ENCODE measurements at places on chromosomes 2 and 18.

DNA sequence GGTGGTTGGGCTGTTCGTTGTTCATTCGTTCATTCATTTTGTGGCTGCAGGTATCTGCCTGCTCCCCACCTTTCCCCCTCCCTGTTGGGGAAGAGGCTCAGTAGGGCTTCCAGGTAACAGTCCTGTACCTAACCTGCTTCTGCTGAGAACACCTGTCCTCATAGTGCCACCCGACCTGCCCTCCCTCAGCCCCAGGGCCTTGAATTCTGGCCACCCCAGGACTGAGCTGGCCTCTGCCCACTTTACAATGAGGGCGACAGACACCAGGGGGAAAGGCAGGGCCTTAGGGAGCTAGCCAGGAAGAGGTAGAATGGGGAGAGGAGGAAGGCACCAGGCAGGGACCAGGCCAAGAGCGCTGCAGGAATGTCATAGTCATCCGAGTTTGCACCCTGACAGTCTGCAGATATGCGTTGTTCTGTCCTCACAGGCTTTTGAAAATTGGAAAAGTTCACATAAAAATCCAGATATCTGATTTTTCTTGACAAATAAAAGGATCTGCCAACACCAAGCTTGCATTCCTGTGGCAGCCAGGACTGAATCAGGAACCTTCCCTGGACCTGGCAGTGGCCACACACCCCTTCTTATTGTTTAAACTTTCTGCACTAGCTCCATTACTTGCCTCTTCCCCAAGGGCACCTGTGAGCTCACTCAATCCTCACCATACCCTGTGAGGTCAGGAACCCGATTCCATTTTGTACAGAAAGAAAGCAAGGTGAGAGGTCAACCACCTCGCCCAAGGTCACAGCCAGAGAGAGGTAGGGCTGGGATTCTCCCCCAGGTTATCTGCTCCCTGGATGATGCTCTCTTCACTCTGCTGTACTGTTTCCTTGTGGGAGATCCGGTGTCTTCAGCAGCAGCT, 35.3 kb upstream of the MRPL33 start:
- DNase-seq: no peak

DNA sequence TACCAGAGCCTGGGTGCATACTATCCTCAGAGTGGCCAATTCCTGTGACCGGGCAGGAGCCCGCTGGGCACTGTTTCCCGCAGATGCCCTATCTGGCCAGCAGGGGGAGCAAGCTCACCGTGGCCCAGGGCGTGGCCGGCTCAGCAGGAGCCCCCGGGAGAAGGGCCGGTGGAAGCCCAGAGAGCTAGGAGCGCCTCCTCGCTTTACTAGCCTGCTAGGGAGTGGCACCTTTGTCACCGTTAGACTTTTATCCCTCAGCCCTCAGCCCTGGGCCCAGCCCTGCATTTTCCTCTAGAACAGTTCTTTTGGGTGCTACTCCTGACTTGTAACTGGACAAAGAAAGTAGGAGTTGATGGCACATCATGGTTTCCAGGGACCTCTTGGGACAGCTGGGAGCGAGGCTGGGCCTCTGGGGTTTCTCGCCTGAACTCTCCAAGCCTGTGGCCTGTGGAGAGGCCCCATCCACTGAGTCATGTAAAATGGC, 24.0 kb downstream of the TMEM177 start:
- DNase-seq: peak; percentile 16

GRCh38 chr2:121284463-121285449, at the start of gene TFCP2L1:
Gene TFCP2L1 (minus strand): TSS chr2:121285202. CDS start chr2:121285109, 93 bp downstream.
- DNase-seq: no peak

- DNase-seq: no peak
Measured at GRCh38 chr2:67642046-67642382, 244.9 kb downstream of the ETAA1 start.

DNA sequence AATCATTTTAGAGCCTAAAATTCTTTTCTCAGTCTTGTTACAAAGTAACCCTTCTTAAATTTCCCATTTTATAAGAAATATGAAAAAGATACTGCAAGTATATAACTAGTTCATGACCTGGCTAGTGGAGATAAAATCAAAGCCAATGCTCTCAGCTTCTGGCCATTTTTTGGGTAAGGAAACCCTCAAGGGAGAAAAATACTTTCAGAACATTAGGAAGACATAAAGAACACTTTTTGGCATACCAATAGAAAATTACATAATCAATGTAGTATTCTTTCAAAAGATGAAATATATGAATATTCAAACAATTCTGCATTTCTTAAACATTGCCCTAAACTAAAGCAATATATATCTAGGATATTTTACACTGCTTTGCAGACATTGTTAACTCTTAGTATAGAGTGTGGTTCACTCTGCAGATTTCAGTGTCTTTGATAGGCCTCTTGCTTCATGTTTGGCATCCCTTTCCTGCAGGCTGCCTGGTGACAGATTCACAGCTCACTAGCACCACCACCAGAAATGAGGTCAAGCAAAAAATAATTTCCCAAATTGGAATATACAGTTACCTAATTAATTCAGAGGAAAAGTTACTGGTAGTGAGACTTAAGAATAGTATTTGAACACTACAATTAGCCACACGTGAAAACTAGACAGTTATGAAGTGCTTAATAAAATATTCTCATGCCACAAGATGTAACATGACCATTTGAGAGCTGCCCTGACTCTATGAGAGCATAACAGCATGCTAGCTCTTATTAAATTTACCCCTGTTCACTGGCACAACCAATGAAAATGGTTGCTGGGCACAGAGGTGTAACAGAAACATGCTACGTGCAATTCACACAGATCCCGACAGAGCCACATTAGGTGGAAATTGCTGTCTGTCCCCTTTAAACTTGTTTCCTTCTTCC, 36.0 kb downstream of the PAIP2B start:
- no peak for DNase-seq

GRCh38 chr2:46097714-46098480, 199.3 kb upstream of the EPAS1 start:
- DNase-seq: no peak

GRCh38 chr2:5479265-5479928, 212.8 kb upstream of the SOX11 start:
- no peak for DNase-seq

DNA sequence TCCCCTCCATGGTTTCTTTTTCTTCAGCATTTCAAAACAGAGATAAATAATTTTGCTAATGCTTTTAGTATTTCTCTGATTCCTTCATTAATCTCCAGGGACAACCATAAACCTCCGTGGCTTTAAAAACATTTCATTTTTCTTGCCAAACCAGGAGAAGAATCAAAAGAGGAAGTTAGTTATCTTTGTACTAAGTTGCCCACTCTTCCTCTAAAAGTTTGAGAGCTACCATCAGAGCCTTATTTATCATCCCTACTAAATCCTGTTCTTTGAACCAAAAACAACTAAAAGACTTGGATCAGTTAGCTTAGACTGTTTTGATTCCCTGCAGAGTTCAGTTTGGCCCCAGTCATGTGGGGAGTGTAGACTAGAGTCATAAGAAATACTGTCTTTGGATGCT, 208.4 kb downstream of the SETBP1 start:
- no peak for DNase-seq

DNA sequence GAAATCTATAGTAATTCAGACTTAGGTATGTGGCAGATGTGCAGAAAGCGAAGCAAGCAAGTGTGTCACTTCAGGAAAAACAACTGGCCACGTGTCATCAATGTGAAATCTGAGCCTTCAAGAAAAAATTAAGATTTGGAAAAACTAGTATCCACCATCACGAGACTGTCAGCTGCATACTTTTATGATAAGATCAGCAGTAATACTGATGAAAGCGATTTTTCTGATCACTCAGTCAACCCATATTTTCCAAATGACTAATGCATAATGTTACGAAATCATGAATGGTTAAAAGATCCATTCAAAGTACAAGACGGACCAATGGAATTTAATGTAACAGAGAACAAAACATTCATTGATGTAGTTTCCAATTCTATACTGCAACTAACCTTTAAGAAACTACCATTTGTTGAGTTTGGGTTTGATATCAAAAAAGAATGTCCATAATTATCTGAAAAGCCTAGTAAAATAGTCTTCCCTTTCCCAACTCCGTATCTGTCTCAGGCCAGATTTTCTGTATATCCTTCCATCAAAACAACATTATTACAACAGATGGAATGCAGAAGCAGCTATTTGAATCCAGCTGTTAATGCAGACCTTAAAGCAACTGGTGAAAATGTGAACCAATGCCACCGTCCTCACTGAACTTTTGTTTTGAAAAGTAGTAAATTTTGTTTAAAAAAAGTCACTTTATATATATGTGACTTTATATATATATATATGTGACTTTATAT, 17.0 kb upstream of the BCL2 start:
- DNase-seq: no peak

DNA sequence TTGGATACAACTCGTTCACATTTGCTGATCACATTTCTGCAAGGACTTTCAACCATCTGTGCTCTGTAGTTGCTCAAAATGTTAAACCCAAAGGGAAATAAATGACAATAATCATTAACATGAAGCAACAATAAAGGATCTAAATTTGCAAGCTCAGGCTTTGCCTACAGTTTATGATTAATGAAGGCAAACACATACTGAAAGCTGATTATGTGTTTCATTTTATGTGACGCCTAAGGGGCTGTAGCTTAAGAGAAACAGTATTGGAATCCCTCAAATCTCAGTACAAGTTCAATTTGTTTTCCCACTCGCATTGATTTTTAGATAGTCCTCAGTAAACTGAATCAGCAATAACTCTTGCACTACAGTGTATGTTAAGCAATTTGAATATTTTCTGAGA, 160.3 kb upstream of the FSIP2 start:
- no peak for DNase-seq

- no peak for DNase-seq
Measured at GRCh38 chr2:181861379-181861778, 30.2 kb upstream of the ITPRID2 start.

DNA sequence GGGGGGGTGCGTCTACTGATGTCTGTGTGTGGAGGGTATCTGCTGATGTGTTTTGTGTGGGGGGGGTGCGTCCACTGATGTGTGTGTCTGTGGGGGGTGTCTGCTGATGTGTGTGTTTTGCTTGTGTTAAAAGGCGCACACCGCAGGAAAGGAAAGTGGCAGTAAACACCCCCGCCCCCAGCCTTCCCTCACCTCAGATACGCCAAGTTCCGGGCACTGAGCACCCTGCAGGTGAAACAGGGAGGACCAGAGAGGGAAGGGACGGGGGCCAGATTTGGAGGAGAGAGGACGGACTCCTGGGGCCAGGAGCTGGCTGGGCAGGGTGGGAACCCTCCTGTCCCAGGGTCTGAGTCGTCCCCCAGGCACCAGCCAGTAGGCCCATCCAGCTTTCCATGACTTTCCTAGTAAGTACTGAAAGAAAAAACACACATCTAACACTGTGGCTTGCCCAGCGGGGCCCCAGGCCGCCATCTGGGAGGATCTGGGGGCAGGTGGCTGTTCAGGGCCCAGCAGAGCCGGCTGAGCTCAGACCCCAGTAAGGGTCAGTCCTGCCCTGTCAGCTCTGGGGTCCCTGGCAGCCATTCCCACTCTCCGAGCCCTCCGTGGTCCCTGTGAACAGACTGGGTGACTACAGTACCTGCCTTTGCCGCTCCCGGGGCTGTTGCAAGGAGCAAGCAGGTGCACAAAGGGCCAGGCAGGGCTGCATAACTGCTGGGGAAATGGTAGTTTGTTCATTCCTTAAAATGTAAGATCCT, 126.9 kb downstream of the NFATC1 start:
- no peak for DNase-seq

DNA sequence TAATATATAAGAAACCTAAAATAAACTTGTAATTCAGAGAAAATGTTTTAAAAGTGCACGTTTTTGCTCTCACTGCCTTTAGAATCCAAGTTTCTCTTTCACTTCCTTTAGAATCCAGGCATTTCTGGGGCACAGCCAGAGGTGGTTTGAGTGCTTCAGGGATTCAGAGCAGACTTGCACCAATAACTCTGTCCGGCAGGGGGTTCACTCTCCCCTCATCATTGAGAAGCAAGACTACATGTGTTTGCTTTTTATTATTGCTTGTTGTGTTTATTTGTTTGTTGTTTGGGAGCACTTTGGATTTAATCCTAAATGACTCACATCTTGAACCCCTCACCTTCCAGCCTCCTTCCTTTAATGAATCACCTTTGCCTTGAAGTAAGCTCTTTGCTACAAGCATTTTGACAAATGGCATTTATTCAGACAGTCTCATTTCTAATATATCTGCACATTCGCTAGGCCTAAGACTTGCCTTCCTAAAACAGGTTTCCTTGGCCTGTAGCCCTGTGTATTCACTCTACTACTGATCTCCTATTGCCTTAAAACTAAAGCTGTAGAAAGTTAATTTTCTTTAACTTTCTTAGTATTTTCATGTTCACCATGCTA, 233.5 kb upstream of the ATP5MC3 start:
- DNase-seq: no peak

DNA sequence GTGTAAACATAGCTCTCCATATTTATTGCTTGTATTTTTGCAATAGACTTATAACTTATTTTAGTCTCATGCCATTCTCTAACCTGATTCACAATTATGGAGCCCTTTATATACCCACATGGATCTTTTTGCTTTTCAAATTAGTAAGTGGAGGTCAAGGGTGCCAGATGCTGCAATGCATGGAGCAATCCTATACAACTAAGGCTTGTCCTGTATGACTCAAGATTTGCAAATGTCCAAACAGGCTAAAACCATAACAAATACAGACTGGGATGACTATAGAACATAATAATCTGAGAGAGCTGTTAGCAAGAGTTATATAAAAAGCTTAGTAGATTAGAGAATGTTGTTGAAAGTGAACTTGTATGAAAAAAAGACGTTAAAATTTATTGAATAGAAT, 690.4 kb upstream of the NRXN1 start:
- DNase-seq: no peak

DNA sequence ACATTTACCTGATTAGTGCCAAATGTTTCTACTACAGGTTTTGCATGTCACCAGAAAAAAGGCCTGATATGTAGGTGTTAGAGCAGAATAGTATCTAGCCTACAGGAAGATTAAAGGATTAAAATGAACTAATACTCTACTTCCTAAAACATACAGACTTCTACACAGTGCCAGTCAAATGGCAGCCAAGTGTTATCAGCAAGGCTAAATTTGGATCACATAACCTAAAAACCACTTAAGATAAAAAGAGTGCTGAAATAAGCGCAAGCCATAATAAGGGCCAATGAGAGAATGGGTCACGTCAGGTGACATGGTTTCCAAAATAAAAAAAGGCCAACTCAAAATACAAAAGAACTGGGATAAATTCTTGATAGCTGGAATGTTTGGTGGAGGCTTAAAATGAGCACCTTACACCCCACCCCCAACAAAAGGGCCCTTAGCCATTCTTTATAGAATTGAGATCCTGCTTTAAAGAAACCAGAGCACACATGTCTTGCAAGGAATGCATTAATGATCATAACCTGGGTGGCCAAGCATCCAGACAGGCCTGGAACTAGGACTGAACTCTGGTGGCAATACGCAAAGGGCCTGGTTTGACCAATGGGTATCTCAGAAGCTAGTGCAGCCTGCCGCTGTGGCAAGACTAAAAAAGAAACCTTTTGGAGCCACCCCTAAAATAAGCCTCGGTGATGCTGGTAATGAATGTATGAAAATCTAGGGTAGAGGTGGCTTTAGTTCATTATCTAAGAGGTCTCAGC, 32.4 kb downstream of the IRS1 start:
- no peak for DNase-seq

- no peak for DNase-seq
Measured at GRCh38 chr2:26903676-26904075, 55.7 kb downstream of the DPYSL5 start.

- DNase-seq: no peak
Measured at GRCh38 chr2:226137201-226137811, 662.3 kb downstream of the IRS1 start.

GRCh38 chr18:45227001-45227742, 388.1 kb upstream of the SLC14A2 start:
- DNase-seq: no peak

GRCh38 chr18:28786926-28787325, 610.0 kb upstream of the CDH2 start:
- DNase-seq: no peak

GRCh38 chr18:63109022-63109421, 210.5 kb downstream of the BCL2 start:
- DNase-seq: no peak
